ENCODE measurements at places on chromosomes 2 and 18.

DNA sequence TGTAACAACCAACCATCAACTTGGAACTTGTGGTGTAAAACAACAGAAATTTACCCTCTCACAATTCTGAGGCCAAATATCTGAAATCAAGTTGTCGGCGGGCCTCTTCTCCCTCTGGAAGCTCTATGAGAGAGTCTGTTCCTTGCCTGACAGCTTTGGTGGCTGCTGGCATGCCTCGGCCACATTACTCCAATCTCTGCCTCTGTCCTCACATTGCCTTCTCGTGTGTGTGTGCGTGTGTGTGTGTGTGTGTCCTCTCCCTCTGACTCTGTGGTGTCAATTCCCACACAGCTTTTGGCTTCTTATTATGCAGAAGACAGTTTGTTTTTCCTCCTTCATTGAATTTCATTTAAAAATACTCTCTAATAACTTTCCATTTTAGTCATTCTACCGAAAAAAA is 50.4 kb downstream of the ZDBF2 start:
- no peak for DNase-seq

DNA sequence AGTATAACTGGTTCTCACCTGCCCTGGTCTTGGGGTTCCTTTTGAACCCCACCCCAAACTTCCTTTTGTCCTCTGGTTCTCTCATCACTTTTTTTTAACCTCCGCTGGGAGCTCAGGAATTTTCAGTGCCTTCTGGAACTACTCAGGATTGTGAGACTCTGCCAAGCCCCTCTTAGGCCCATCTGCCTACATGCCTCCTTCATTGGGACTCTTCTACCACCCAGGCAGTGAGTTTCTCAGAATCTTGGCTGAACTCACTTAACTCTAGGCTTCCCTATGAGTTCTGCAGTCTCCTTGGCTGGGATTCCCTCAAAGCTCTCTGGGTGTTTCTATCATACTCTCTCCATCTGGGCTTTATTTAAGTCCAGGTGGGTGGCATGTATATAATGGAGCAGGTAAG is 86.3 kb downstream of the MDH1 start:
- no peak for DNase-seq

GRCh38 chr18:49985236-49985635 is 171.9 kb upstream of the ACAA2 start:
- DNase-seq, result no peak

DNA sequence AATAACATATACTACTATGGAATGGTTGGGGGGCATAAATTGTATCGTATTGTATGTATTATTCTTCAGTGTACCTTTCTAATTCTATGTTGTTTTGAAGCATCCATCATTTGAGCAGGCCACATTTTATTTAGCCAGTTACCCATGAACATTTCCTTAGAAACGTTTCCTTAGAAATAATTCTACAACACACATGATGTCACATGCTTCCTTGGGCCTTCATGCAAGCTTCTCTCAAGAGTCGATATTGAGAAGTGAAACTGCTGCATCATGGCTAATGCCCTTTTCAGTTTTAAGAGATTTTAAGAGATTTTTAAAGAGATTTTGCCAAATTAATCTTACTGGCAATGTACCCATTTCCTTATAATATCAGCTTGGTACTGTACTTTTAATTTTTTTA is 63.9 kb downstream of the ALPK2 start:
- DNase-seq, result no peak

DNA sequence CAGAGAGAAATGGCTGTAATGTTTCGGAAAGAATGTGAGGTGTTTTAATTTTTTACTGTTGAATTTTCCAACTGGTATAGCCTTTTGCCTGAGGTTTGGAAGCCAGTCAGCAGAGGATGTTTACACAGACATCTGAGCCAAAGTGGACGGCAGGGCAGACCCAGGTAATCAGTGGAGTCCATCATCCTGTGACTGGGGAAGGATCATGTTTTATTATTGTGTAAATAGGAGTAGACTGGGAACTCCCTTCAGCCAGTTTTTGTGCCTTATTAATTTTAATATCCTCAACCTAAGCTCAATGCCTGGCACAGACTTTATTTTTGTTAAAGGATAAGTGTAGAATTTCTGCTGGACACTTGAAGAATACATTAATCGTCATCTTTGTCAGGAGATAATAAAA is 142.0 kb upstream of the GAREM1 start:
- DNase-seq, result no peak

- no peak for DNase-seq
These were observed at the start of gene ZAP70 for GRCh38 chr2:97713296-97714083. TSS of gene ZAP70 (plus strand) at chr2:97713576. CDS start at chr2:97724037, 10,461 bp downstream.

Data from activated naive CD4-positive, alpha-beta T cell (primary cell).